Esophagus mucosa (tissue), 1 donor: ENCODE measurements at places on chromosomes 11 and 22.

GRCh38 chr22:41722496-41722895 lies 23.2 kb downstream of the MEI1 start:
- no peak for ATAC-seq

GRCh38 chr11:70861559-70861958 lies 390.8 kb downstream of the SHANK2 start:
- no peak for ATAC-seq

DNA sequence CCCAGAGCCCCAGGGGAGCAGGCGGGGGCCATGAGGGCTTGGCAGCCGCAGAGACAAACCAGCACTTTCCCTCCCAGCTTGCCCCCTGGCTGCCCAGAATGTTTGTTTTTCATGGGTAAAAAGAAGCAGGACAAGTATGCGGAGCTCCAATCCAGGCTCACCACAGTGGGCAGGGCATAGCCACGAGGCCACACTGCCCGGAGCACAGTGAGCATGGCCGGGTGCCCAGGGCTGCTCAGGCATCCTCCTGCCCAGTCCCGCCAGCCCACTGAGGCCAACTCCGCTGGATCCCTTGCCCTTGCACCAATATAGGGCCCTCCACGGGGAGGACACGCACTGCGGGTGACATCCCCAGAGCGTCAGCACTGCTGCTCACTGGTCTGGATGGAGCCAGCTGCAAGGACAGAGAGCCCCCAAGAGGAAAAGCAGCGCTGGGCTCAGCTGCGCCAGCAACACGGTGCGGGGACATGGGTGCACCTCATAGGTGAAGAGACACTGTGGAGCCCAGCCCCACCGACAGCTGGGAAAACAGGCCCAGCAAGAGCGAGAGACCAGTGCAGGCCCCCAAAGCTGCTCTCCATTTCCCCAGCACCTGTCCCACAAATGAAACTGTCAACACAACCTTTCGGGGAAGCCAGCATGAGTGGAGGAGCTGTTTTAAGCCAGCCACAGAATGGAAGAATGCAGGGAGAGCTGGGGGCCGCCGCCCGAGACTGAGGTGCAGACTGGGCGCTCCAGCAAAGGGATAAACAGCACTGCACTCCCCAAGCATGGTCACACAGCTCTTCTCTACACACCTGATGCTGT lies 24.8 kb downstream of the ARVCF start:
- no peak for ATAC-seq

GRCh38 chr22:42664976-42665831 lies 16.0 kb upstream of the CYB5R3 start:
- no peak for ATAC-seq

GRCh38 chr11:69775163-69775755 lies at the start of gene FGF4:
FGF4 (minus strand) TSS chr11:69775341; CDS start chr11:69775084, 257 bp downstream.
- no peak for ATAC-seq

DNA sequence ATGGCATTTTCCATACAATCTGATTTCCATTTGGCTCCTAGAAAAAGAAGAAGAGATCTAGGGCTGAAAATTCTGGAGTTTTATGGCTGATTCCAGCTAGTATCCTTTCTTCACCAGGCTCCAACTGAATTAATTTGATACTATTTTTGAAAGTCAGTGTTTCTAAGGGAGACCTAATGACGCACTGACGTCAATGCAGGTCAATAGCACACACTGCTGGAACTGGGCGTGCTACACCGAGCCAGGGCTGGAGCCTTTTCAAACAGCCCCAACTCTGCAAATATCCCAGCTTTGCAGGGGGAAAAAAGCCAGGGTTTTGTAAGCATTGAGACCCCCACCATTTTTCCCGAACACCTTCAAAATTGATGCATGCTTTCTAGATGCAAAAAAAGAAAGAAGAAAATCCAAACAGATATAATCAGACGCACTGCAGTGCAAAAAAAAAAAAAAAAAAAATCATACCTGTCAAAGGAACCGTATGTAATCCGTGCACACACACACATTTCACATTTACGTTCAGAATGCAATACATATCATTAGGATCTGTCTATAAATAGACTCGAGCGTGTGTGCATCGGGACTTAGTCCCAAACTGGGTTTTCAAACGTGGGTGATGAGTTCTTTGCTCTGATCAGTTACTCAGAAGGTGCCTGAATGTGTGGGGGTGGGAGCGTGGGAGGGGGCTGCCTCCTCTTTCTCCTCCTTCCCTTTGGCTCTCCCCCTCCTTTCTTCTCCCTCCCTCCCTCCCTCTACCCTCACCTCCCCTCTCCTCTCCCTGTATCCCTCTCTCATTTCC lies 124.5 kb upstream of the HSD17B12 start:
- ATAC-seq = no peak

DNA sequence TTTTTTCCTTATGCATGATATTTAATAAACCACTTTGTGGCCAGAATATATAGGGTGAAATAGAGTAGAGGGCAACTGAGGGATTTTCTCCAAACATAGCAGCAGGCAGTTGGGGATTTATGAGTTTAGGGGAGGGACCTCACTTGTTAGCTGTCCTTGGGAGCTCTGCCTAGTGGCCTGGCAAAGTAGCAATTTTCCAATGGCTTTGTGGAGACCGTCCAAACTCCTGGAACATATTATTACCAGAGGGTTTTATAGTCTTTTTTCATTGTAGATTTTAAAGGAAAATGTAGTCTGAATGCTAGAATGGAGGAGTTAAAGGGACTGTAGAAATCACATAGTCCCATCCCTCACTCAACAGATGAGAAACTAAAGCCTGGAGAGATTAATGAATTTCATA lies 32.3 kb downstream of the AMOTL1 start:
- ATAC-seq = no peak

- no peak for ATAC-seq
Observed at GRCh38 chr11:92278791-92279433, 54.3 kb downstream of the FAT3 start.

DNA sequence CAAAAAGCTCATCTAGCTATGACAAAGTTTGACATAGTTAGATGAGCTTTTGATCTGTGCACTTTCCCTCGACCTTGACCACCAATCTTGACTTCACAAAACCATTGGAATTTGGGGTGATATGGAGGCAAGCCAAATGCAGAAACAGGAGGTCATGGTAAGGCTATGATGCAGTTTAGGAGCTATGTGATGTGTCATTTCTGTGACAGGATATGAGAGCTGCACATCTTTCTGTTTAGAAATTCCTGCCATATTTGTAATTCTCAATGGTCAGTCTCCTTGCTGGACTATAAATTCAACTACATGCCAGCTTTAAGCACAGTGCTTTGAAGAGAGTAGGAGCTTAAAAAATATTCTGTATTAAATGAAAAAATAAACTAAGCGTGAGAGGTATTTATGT lies 12.9 kb downstream of the OR51B6 start:
- ATAC-seq = no peak

GRCh38 chr22:21693999-21694341 lies 28.2 kb downstream of the PPIL2 start:
- ATAC-seq = no peak

DNA sequence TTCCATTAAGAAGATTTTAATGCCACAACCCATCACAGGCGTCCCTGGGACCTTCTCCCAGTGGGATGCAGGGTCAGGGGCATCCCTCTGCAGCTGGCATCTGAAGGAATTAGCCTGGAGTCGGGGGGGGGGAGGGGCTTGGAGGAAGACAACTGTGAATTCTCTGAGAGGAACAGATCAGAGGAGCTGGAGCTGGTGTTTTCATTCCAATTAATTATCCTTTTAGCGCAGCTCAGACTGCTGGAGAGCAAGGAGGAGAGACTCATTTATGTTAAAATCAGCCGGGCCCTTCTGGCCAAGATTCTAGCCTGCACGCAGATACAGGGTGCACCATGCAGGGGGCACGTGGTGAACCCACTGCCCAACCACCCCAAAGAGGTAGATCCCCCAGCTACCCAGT lies 116.2 kb downstream of the CHST1 start:
- ATAC-seq = no peak

DNA sequence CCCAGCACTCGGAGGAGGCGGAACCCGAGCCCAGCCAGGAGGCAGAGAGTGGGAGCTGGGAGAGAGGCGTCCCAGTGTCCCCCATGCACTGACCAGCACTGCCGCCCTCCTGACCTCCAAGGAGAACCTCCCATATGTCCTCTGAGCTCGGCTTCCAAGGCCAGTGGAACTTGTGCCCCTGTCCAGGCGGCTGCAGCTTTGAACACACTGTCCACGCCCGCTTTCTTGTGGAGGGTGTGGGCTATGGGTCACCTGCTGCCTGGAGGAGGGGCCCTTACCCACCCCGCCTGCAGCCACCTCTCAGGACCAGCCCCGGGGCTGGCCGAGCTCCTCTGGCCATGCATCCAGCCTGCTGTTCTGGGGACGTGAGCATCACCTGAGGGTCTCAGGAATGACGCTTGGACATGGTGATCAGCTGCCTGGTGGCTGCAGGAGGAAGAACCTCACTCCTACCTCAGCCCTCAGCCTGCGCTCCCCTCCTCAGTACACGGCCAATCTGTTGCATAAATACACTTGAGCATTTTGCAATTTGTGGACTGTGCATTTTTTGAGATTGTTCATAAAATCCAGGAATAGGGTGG lies 22.2 kb upstream of the MUC5B start:
- no peak for ATAC-seq

DNA sequence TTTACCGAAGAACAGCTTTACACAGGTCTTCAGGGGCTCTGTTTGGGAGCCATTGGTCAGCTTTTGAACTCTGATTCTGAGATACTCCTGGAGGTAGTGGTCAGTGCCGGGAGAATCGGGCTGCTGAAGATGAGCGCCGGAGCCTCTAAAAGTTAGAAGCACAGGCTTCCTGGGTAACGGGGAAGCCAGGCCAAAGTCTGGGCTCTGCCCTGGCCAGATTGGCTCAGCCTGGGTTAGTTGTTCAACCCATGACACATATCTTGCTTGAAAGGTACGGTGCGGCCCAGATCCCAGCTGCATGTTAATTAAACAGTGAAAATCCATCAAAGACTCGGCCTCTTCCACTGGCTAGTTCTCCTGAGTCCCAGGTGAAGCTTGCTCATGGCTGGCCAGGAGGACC lies 18.0 kb downstream of the PARVA start:
- no peak for ATAC-seq

- no peak for ATAC-seq
Observed at GRCh38 chr11:108902027-108902469, 237.2 kb downstream of the DDX10 start.

DNA sequence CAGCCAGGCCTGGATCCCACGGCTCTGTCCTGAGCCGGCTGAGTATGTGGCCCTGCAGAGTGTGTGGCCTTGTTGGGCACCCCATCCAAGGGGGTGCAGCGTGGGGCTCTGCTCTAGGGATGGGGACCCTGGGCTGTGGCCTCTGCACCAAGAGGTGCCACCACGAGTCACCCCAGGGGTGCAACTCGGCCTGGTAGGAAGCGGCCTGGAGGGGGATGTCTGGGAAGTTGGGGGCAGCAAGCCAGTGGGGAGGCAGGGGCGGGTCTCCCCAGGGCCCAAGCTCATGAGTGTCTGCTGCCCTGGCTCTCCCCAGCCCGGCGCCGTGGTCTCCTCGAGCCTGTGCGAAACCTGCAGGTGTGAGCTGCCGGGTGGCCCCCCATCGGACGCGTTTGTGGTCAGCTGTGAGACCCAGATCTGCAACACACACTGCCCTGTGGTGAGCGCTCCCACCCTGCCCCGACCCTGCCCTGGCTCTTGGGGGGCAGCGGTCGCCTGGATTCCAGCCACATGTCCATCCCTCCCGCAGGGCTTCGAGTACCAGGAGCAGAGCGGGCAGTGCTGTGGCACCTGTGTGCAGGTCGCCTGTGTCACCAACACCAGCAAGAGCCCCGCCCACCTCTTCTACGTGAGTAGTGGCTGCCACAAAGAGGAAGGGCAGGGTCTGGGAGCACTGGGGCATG lies 24.2 kb upstream of the MUC5B start:
- peak; percentile 26 for ATAC-seq

DNA sequence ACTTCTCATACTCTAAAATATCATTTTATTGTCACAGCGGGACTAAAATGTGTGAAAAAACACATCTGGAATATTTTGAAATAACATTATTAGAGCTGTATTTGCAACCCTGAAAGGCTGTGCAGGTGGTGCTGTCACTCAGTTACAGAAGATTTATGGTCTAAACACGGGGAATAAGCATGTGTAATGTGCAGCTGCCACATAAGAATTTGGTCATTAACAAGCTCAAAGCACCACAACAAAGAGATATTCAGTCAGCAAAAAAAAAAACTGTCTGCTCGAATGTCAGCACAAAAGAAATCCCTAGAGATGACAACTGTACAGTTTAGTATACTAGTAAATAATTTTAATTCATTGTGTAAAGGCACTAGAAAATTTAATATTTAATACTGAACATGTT lies 31.3 kb downstream of the TMEM123 start:
- ATAC-seq = no peak

GRCh38 chr11:109112821-109113280 lies 309.1 kb upstream of the C11orf87 start:
- no peak for ATAC-seq

DNA sequence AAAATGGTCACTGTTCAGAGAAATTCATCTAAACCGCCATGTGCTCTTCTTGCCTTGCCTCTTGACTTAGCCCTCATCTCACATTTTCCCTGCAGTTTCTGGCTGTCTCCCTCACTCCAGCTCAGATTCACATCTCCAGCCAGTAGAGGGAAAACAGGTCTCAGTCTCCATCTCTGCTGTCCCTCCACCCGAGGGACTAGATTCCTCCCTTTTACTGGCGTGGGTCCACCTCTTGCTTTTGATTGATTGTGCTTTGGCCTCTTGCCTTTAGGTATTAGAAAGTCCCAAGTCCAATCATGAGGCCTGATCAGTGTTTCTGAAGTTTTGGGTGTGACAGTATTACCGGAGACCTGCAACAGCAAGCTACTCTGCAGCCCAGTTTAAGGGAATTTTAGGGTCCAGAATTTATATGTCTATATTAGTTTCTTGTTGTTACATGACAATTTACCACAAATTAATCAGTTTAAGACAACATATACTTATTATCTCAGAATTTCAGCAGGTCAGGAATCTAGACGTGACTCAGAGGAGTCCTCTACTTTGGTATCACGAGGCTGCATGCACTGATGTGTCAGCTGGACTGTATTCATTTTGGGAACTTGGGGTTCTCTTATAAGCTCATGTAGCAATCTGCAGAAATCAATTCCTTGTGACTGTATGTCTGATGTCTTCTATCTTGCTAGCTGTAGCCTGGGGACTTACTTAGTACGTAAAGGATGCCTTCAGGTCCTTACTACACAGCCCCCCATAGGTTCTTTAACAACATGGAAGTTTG lies 805.2 kb upstream of the CCDC90B start:
- ATAC-seq = no peak

DNA sequence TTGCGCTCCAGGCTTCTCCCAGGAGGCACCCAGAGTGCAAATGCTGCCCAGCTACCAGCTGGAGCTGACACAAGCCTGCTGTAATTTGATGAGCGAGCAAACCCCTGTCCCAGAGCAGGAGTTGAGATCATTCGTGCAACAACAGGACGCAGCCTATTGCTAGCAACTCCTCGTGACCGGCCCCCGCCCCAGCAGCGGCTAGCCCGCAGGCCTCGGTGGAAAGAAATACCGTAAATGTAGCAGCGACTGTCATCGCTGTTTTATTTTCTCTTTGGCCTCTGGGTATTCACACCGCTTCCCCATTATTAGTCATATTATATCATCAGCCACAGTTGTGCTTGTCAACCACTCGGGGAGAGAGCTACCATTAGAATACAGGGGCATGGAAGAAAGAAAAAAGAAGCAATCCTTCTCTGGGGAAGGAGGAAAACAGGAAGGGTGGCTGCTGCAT lies 59.2 kb upstream of the ATXN10 start:
- peak; percentile 59 for ATAC-seq
